ENCODE measurements at places on chromosomes 7 and 10. TPM values are rescaled to one million over a fixed set of nuclear protein-coding genes. Genes with fewer than 3 reads are reported as not detected.

The CAV1 gene
- total RNA-seq = 284 TPM

The P4HA1 gene
- total RNA-seq = 181 TPM

The CALCR gene
- total RNA-seq = not detected

DNA sequence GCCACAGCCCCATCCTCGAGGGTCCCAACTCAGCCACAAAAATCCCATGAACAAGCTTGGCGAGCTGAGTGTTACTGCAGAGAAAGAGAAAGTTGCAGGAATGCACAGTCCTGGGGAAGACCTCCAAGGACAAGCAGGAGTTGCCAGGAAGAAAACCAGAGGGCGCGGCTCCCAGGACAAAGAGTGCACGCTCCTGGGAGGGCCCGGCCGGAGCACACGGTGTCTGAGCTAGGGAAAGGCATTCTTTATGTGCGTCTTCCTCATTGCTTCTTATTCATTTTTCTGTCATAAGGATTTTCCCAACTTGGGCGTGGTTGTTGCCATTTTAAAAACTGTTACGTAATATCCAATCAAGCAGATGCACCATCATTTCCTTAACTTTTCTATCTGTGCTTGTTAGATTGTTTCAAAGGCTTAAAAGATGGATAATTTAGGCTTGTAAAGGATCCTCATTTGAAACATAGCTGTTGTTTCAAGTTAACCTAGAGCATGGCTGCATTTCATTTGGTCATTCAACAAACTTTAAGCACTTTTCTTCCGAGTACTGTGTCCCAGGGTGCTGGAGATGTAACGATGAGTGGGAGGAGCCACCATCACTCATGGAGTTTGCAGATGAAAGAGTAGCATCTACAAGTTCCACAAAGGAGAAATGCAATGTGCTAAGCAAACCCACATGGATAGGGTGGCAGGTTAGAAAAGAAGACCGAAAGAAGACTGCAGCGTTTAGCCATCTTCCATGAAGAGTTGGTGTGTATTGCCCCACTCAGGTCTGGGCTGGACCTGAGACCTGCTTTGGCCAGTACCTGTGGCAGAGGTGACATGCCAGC is 5.6 kb upstream of the CNPY1 start:
- DNase-seq = no peak

Measured in PC-3 (cell line).